Fibroblast of villous mesenchyme (primary cell): ENCODE measurements at places on chromosomes 4 and X. TPM values are rescaled to one million over a fixed set of nuclear protein-coding genes. Genes with fewer than 3 reads are reported as not detected.

Gene CTSO
- 10.8 and 12.2 TPM in 2 replicates for total RNA-seq

Gene NRK
- 0.32 and 4.7 TPM in 2 replicates for total RNA-seq

Gene EGFL6
- 0.32 and 0.86 TPM in 2 replicates for total RNA-seq

Gene ABCB7
- 15.1 and 18.6 TPM in 2 replicates for total RNA-seq

Gene TMPRSS11F
- not detected in 2 replicates for total RNA-seq

Gene C4orf50
- not detected in 2 replicates for total RNA-seq

Gene FAM9B
- total RNA-seq: not detected in 2 replicates

Gene RTL5
- 1.3 and 2.2 TPM in 2 replicates for total RNA-seq

Gene MAP9
- 11.3 and 17.7 TPM in 2 replicates for total RNA-seq

Gene TMPRSS11E
- total RNA-seq: not detected in 2 replicates

Gene IBSP
- not detected in 2 replicates for total RNA-seq

Gene GYPB
- total RNA-seq: not detected in 2 replicates

Gene NLGN4X
- total RNA-seq: 0.86 and 0.97 TPM in 2 replicates

Gene SCFD2
- total RNA-seq: 33.2 and 35.4 TPM in 2 replicates

Gene RTL3
- total RNA-seq: under 0.01 and 0.32 TPM in 2 replicates

Gene SPANXN4
- not detected in 2 replicates for total RNA-seq

Gene LONRF3
- total RNA-seq: 0.43 TPM in 1 of 2 replicates, not detected in the other

Gene NMU
- total RNA-seq: not detected in 2 replicates

Gene IGFBP7
- 234 and 417 TPM in 2 replicates for total RNA-seq

Gene SGMS2
- total RNA-seq: 135 and 186 TPM in 2 replicates

Gene GAK
- 44.0 and 68.0 TPM in 2 replicates for total RNA-seq

Gene FHDC1
- total RNA-seq: 0.32 and 1.7 TPM in 2 replicates

Gene PFKFB1
- total RNA-seq: under 0.01 TPM in 1 of 2 replicates, not detected in the other

- no peak for DNase-seq
These were observed 394.7 kb downstream of the IL1RAPL1 start for GRCh38 chrX:28981952-28982351.

DNA sequence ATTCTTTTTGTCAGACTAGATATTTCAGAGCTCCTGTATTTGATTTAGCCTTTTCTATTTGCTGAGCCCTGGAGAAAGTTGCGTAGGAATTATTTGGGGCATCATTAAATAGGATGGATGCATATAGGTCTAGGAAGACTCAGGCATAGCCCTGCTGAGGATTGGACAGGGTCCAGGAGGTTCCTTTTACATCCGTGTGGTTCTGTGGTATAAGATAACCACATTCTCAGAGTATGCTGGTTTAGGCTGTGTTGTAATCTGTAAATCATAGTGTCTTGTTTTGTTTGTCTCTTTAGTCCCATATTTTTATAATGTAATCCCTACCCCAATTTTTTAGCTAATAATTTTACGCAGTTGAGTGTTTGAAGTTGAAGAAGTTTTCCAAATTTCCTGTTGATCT, 513.7 kb downstream of the RPA4 start:
- peak; percentile 91 for DNase-seq

DNA sequence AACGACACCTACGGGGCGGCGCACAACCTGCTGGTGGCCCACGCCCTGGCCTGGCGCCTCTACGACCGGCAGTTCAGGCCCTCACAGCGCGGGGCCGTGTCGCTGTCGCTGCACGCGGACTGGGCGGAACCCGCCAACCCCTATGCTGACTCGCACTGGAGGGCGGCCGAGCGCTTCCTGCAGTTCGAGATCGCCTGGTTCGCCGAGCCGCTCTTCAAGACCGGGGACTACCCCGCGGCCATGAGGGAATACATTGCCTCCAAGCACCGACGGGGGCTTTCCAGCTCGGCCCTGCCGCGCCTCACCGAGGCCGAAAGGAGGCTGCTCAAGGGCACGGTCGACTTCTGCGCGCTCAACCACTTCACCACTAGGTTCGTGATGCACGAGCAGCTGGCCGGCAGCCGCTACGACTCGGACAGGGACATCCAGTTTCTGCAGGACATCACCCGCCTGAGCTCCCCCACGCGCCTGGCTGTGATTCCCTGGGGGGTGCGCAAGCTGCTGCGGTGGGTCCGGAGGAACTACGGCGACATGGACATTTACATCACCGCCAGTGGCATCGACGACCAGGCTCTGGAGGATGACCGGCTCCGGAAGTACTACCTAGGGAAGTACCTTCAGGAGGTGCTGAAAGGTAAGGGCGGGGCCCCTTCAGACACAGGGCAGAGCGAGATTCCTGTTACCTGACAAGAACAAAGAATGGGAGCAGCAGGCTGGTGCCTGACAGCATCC, 11.7 kb downstream of the RPL9 start:
- DNase-seq: peak; percentile 58

- no peak for DNase-seq
These were observed 38.5 kb downstream of the LRP2BP start for GRCh38 chr4:185357211-185357610.

GRCh38 chrX:2708592-2709188, 17.6 kb downstream of the CD99 start:
- no peak for DNase-seq

DNA sequence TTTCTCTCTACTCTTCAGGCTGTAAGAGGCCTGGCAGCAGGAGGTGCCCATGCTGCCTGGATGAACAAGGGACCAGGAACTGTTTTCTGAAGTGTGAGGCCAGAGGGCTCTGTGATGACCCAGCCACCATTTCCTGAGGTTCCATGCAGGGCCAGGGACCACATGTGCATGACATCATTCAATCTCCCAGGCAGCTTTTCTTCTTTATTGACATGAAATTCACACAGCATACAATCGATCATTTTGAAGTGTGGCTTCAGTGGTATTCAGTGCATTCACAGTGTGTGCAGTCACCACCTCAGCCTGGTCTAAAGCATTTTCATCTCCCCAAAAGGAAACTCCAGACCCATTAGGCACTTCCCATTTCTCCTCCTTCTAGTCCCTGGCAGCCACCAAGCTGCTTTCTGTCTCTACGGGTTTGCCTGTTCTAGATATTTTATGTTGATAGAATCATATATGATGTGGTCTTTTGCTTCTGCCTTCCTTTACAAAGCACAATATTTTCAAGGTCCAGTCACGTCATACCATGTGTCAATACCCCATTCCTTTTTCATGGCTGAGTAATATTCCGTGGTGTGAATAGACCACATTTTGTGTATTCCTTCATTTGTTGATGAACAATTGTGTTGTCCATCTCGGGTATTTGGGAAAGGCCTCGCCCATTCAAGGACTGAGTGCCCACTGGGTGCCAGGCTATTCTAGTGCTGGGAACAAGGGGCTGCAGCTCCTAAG, 93.1 kb downstream of the PSAPL1 start:
- no peak for DNase-seq

DNA sequence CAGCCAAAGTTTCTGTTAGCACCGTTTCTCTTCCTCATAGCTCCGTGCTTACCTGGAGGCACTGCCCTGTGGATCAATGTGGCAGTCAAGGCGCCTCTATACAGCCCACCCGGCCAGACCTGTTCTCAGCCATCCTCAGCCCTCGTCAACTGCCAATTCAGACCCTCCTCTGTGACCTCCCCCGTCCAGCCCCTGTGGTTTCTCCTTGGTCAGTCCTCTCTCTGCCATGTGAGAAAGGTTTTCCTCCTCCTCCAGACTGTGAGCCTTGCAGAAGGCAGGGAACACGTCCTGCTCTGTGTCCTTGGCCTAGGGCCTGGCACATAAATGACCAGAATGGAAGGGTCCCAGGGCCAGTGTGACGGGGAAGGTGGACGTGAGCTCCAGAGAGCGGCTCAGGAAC, 174.6 kb upstream of the PSAPL1 start:
- no peak for DNase-seq

DNA sequence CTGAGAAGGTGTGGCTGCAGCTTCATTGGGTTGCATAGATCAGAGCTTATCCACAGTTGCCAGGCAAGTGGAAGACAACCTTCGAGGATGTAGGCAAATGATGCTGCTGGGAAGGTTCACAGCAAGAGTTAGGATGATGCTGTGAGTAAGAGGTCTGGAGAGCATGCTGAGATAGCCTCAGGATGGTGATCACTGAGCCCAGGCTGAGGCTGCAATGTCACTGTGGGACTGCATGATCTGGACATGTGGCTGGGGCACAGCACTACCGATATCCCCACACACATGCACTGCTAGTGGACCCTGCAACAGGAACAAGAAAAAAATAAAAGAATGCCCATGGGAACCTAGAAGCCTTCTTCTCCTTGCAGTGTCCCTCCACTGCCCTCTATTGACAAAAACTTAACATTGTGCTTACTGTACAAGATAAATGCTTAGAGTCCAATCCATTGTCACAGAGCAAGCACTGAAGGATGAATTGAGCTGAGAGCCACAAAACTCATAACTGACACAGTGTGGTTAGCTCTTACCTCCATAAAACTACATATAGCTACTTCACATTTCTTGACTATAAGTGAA, 105.6 kb downstream of the CNKSR2 start:
- DNase-seq: peak; percentile 63

DNA sequence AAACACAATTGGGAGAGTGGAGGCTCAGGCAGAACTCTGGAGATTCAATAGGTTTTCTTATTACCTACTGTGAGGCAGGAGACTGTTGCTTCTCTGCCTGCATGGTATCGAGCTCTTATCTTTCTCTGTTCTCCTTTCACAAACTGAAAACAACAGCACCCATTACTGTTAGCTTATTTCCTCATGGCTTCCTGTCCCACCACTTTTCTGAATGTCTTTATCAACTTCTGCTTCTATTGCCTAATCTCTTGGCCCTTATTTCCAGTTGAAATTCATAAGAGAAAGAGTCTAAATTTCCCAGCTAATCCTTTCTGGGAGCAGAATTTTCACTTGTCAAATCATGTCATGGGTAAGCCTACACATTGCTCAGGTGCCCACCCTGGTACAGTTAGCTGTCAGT, 46.8 kb upstream of the NDST3 start:
- no peak for DNase-seq

- no peak for DNase-seq
These were observed 324.1 kb downstream of the TLL1 start for GRCh38 chr4:166197166-166197565.

GRCh38 chrX:110318664-110318968, 731 bp upstream of the AMMECR1 start:
- DNase-seq: no peak

- peak; percentile 63 for DNase-seq
These were observed 263.8 kb upstream of the RPS6KA3 start for GRCh38 chrX:20530406-20530921.

DNA sequence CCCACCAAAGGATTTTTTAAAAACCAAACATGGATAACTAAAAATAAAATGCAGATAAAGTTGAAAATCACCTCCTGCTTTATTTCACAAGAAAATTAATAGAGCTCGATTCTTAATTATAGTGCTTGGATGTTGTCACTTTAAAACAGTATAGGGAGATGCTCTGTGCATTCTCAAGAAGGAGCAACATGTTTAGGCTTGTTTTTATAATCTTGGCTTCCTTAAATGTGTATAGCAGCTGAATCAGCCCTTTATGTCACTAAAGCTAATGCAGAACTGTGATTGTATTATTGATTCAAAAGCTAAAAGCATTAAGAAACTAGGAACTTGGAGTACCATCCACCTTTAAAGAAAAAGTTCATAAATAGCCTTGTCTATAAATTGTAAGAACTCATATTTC, 12.9 kb downstream of the UTP3 start:
- DNase-seq: no peak

DNA sequence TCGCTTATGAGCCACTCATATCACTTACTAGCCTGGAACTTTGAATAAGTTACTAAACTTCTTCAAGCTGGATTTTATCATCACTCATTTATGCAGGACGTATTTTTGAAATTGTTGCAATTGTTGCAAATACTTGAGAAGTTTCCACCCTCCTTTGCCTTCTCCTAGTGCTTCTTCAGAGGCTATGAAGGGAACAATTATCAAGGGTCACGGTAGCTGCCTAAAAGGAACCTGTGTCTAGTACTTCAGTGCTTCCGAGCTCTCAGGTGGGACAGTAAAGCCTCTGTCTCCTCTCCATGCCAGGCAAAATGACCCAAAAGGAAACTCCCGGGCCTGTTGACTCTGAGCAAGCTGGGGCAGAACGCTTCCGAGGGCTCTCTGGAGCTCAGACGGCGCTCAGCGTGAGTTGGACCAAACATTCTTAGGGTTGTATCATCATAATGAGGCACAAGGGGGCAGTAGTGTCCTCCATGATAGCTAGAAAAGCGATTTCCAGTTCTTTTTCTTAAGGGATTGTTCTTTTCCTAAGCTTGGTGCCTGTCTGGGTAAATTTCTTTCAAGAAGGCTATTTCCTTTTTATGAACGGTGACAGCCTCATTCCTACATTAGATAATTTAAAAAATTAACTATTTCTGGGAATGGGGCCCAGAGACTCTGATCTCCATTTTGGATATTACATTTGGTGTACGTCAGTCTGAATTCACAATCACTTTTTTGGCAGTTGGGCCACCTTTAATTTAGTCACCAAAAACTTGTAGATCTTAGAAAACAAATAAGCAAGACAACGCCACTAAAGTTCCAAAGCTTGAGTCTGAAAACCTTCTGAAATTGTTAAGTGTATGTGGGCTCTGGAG, 73.1 kb downstream of the PACRGL start:
- DNase-seq: peak; percentile 67

DNA sequence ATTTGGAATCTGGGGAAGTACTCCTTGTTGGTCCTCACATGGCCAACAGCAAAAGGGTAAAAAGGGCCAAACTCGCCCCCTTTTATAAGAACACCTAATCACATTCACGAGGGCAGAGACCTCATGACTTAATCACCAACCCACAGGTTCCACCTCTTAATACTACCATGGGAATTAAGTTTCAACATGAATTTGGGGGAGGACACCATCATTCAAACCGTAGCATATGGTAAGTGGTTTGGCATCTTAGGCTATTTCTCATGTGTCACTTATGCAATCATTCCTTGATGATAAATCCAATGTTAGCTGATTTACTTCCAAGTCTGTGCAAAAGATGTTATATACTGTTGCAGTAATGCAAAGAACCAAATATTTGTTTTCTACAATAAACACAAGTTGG, 302.9 kb upstream of the FAM241A start:
- DNase-seq: no peak

- DNase-seq: no peak
These were observed 36.4 kb upstream of the PPA2 start for GRCh38 chr4:105510245-105510644.

GRCh38 chrX:18828832-18829404, 121.5 kb downstream of the PPEF1 start:
- DNase-seq: no peak

- no peak for DNase-seq
These were observed 127.3 kb upstream of the HUWE1 start for GRCh38 chrX:53813670-53814440.

GRCh38 chr4:7964459-7964858, 24.8 kb upstream of the AFAP1 start:
- DNase-seq: no peak

- peak; percentile 58 for DNase-seq
These were observed 153.3 kb downstream of the LDB2 start for GRCh38 chr4:16745009-16745635.

- no peak for DNase-seq
These were observed 7.7 kb downstream of the S100P start for GRCh38 chr4:6701371-6701770.

GRCh38 chr4:29927895-29928294, 792.3 kb upstream of the PCDH7 start:
- DNase-seq: no peak

DNA sequence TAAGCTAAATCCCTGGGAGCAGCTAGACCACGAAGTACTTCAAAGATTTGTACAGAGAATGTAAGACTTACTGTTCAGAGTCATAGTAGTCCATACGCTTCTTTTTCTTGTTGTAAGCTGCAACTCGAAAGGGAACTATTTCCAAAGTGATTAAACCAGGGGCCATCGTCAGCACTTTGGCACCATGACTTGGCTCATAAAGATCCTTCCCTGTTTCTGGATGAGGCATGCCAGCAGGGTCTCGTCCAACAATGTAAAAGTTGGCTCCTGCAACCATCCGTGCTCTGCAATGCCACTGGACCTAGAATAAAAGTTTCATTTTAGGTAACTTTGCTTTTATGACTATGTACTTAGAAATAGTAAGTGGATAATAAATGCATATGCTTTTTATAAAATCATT, 88.5 kb downstream of the PAPSS1 start:
- no peak for DNase-seq
